Right hindlimb (tissue), 1 donor: ENCODE measurements at places on chromosomes 5 and 9.
A peak's percentile ranks its signal among the peaks of the same experiment; 100 is the strongest.

DNA sequence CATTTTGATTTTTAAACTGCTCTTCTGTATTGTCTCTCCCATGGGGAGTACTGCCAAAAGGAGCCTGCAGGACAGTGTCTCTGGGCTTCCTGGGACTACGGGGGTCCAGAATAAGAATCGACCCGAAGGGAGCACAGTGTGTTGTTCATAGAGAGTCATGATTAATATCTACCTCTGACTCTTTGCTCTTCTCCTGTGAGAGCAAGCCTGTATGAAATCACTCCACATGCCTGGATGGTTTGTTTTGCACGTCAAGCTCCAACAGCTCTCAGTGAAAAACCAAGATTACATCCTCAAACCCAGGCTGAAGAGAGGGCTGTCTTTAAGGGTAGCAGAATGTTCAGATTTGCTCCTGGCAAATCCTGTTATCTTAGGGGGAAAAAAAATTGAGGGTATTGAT is 1860.0 kb upstream of the WWC1 start:
- DNase-seq = no peak

- DNase-seq = no peak
Observed at GRCh38 chr9:92414566-92414965, 9.7 kb downstream of the OMD start.

- no peak for DNase-seq
Observed at GRCh38 chr5:169027501-169028061, 273.4 kb downstream of the SLIT3 start.

DNA sequence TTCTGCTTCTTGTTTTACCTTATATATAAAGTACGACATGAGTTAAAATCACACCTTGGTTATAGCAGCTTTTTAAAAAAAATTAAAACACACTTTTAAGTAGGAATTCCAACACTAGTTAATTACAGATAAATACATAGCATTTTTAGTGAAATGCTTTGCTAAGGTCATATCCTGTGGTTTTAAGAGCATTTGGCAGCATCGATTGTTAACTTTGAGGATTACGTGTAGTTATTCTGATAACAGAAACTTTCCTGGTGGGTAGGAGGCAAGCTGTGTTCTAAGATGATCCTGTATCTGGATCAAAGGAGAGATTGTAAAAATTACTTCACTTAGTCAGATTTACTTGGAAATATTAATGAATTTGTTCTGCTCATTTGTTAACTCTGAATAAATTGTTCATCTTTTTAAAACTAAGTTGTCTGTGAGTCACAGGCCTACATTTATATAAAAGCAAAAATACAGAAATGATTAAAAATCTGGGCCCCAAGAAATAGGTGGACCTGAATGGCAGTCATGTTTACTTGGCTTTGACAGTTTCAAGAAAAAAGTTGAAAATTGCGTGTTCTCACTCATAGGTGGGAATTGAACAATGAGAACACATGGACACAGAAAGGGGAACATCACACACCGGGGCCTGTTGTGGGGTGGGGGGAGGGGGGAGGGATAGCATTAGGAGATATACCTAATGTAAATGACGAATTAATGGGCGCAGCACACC is 58.3 kb downstream of the TRIO start:
- no peak for DNase-seq

DNA sequence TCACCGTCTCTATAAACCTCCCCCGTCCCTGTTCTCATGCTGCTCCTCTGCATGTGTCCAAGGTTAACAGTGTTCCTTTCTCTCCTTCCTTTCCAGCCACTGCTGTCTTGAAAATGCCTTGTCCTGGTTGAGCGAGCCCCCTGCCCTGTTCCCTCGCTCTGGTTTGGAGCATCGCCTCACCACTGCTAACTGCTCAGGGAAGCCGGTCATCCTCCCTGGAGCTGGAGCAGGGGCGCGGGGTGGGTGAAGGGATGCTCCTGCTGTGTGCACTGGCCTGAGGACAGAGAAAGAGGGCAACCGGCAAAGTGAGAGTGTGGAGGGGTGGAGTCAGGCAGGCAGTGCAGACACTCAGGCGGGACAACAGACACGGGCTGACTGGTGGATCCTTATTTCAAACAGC is 19.4 kb downstream of the UBE2QL1 start:
- DNase-seq = peak; percentile 12

- DNase-seq = no peak
Observed at GRCh38 chr9:1156794-1157550, 106.8 kb downstream of the DMRT2 start.

GRCh38 chr5:161507591-161507990 is 38.9 kb downstream of the GABRB2 start:
- DNase-seq = no peak

GRCh38 chr5:127867022-127867783 is 164.0 kb downstream of the CCDC192 start:
- no peak for DNase-seq

DNA sequence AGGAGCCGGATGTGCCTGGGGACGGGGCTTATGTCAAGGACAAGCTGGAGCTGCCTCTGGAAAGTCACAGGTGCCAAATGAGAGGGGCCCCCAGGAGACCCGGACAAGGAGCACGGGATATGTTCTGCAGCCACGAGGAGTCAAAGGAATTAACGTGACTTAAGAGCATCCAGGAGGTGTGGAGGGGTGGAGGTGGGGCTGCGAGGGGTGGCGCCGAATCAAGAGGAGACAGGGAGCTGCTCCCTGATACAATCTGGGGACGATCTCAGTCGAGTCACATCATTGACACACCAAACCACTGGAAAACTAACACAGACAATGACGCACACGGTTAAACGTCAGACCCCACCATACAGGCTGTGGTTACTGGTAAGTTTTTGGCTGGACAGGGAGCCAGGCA is 10.4 kb downstream of the CCDC127 start:
- no peak for DNase-seq

- no peak for DNase-seq
Observed at GRCh38 chr5:820245-820644, 30.5 kb downstream of the ZDHHC11 start.

- DNase-seq = no peak
Observed at GRCh38 chr5:44691802-44692201, 116.9 kb upstream of the MRPS30 start.

- peak; percentile 44 for DNase-seq
Observed at GRCh38 chr9:76691517-76692313, 72.5 kb upstream of the PCA3 start.

DNA sequence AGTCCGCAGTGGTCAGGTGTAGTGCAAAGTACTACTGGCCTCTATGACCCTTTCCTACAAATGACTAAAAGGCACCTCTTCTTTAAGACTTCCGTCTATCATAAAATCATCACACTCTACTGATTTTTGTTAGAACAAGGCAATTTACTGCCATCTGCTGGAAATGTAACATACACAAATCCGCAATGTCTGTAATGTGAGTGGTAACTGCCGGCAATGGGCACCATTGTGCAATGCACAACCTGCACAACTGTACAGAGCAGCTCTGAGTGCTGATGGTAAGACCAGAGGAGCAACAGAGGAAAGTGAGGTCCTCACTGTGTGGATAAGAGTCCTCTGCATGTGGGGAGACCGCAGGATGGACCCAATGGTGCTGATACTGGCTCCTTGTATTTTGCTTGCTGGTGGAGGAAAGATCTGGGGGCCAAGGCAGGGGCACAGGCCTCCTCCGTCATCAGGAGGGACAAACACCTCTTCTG is 103.7 kb downstream of the ATPSCKMT start:
- DNase-seq = no peak

DNA sequence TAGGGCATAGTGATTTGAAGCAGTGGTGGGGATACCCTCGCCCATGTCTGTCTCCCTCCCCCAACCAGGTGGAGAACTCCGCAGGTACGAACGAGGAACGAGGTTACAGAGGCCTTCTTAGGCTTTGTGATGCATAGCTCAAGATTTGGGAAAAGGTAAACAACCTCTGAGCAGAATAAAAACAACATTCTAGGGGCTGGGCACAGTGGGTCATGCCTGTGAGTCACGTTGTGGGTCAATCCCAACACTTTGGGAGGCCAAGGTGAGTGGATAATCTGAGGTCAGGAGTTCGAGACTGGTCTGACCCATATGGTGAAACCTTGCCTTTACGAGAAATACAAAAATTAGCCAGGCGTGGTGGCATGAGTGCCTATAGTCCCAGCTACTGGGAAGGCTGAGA is 3.6 kb upstream of the LCP2 start:
- DNase-seq = no peak

GRCh38 chr9:73135394-73135793 is 16.3 kb upstream of the ANXA1 start:
- no peak for DNase-seq
